Skin of body (tissue), 3 donors: ENCODE measurements at places on chromosomes 7 and 10. TPM values are rescaled to one million over a fixed set of nuclear protein-coding genes. Genes with fewer than 3 reads are reported as not detected.
A peak's percentile ranks its signal among the peaks of the same experiment; 100 is the strongest.

DNA sequence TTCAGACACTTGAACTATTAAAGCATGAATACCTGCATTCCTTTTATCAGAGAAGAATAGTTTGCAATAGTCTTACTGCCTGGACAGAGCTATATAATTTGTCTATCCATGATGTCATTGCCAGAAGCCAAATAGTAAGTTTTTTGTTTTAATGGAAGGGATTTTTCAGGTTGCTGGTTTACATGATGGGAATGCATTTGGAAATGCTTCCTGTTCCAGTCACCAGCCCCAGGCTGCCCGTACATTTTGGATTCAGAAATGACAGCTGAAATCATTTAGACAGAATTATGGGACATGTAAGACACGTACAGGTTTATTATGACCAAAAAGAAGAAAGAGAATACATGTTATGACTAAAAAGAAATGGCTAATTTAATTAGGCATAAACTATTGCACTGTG lies 293.1 kb downstream of the CDK14 start:
- DNase-seq, result no peak

GRCh38 chr10:21334891-21335696 lies 190.4 kb downstream of the SKIDA1 start:
- DNase-seq, result peak; percentile 58

DNA sequence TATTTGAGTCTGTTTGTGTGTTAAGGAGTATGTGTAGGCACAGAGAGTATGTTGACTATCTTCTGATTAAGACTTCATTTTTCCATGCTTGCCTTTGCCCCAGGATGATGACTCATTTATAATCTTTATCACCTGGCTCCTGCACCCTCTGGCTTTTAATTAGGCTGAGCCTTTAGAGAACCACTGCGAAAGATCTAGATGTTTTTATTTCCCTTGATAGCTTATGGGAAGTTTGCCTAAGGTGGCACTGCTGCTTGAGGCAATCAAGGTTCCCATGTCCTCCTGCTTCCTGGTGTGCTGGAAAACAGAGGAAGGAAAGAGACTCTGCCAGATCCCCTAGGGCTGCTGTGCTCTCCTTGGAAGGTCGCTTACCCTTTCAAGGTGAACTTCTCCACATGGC lies 114.6 kb downstream of the ARL4A start:
- no peak for DNase-seq

- no peak for DNase-seq
Observed at GRCh38 chr7:336810-337566, 47.0 kb downstream of the FOXL3 start.

GRCh38 chr7:120460949-120461348 lies 188.0 kb downstream of the KCND2 start:
- DNase-seq, result no peak

GRCh38 chr10:49360271-49361177 lies 35.4 kb downstream of the DRGX start:
- DNase-seq, result no peak

- no peak for DNase-seq
Observed at GRCh38 chr7:27382307-27382706, 139.7 kb downstream of the EVX1 start.

DNA sequence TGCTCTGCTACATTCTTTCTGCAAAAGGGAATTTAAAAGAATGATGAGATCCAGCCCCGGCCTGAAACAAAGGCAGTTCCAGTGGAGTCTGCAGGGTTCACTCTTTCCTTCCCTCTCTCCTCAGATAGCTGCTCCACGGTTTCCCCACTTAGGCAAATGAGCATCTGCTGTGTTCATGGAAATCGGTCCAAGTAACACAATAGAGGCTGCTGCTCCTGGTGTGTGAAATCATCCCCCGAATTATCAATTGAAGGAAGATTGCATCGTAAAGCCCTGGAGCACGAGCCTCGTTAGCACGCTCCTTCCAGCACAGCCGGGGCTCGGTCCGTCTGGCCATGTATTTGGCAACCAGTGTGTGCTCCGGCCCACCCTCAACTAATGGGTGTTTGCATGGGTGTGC lies 108.3 kb upstream of the DPP6 start:
- DNase-seq, result no peak

DNA sequence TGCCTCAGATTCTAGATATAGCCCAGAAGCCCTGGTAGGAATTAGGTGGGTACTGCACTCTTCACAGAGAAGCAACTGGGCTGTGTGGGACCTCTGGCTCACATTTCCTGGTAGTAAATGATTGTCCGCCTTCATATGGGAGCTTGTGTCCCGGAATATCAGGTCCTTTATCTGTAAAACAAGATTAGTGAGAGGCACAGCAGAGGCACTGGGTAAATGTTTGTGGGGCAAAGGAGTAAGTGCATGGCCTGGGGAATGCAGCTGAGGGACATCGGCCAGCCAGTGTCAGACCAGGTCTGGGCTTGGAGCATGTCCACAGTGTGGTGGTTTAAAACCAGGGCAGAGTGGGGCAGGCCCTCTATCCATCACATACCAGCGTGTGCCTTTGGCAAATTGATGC lies 323.3 kb upstream of the ZMIZ1 start:
- no peak for DNase-seq

GRCh38 chr10:17029581-17030271 lies 99.9 kb downstream of the CUBN start:
- peak; percentile 89 for DNase-seq

GRCh38 chr10:114504769-114505579 lies 100.7 kb upstream of the AFAP1L2 start:
- peak; percentile 88 for DNase-seq

The GBX1 gene
- 0.30 TPM for total RNA-seq

The IGFBP1 gene
- 0.10 TPM for total RNA-seq

The BLNK gene
- 5.9 TPM for total RNA-seq

The CALML5 gene
- total RNA-seq, result 133 TPM

The PNLIP gene
- 1.4 TPM for total RNA-seq

The DEPP1 gene
- 29.6 TPM for total RNA-seq

The IFIT1B gene
- total RNA-seq, result 4.9 TPM
